Foreskin keratinocyte (primary cell): ENCODE measurements at places on chromosomes 13 and 19. TPM values are rescaled to one million over a fixed set of nuclear protein-coding genes. Genes with fewer than 3 reads are reported as not detected.

The RGCC gene
- 0.51 and 0.88 TPM in 2 replicates for total RNA-seq

The TNFSF13B gene
- total RNA-seq = 0.07 and 0.17 TPM in 2 replicates

- DNase-seq = no peak
These were observed 1108.4 kb upstream of the PCDH20 start for GRCh38 chr13:62524061-62524460.

The SLC8A2 gene
- 0.07 and 0.34 TPM in 2 replicates for total RNA-seq

The IRS2 gene
- 4.3 and 4.5 TPM in 2 replicates for total RNA-seq

The ZNF726 gene
- 2.2 and 3.2 TPM in 2 replicates for total RNA-seq

The LRRC4B gene
- not detected in 2 replicates for total RNA-seq

- DNase-seq = no peak
These were observed 40.1 kb downstream of the FAM216B start for GRCh38 chr13:42821437-42821836.

GRCh38 chr13:35165205-35165604 lies 223.1 kb downstream of the NBEA start:
- no peak for DNase-seq

DNA sequence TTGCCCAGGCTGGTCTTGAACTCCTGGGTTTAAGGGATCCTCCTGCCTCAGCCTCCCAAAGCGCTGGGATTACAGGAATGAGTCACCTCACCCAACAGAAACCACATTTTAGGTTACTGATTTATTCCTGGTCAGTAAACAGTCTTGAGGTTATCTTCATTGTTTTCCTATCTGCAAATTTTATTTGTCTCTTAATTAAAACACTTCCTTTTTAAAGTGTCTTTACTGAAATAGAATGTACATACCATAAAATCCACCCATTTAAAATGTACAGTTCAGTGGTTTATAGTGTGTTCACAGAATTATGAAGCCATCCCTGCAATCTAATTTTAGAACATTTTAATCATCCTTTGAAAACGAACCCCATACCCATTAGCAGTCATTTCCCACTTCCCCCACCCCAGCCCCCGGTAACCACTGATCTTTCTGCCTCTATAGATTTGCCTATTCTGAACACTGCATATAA lies 63.0 kb downstream of the MAP4K1 start:
- DNase-seq = no peak

- no peak for DNase-seq
These were observed 9.0 kb upstream of the SOX1 start for GRCh38 chr13:112057736-112058518.

- peak; percentile 42 for DNase-seq
These were observed 146.0 kb upstream of the GPC6 start for GRCh38 chr13:93080587-93080986.

The KASH5 gene
- not detected in 2 replicates for total RNA-seq

DNA sequence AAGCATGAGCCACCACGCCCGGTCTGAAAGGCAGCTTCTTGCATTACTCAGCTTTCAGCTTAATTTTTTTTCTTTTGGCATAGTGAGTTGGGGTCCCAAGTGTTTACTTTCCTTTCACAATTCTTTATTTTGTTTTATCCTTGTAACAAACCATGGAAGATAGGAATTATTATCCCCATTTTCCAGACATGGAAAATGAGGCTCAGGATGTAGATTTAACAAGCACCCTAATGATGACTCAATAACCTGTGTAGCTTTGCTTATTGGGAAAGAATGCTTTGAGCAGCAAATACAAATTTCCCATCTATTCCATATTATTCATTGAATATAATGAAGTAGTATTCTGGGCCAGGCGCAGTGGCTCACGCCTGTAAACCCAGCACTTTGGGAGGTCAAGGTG lies 13.5 kb upstream of the COG3 start:
- no peak for DNase-seq

The SIRT6 gene
- total RNA-seq = 19.6 and 21.6 TPM in 2 replicates

DNA sequence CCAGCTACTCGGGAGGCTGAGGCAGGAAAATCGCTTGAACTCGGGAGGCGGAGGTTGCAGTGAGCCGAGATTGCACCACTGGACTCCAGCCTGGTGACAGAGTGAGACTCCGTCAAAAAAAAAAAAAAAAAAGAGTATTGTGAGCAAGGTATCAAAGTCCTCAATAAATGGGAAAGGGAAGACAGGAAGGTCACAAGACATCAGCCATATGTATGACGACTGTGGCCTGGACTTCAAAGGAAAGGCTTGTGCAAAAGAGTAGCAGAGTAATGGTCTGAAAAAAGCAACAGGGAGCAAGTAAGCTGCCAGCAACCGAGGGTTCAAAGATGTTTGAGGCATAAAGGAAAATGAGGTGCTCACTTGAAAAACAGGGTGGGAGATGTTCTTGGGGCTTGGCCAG lies 116.0 kb upstream of the WASF3 start:
- DNase-seq = no peak

DNA sequence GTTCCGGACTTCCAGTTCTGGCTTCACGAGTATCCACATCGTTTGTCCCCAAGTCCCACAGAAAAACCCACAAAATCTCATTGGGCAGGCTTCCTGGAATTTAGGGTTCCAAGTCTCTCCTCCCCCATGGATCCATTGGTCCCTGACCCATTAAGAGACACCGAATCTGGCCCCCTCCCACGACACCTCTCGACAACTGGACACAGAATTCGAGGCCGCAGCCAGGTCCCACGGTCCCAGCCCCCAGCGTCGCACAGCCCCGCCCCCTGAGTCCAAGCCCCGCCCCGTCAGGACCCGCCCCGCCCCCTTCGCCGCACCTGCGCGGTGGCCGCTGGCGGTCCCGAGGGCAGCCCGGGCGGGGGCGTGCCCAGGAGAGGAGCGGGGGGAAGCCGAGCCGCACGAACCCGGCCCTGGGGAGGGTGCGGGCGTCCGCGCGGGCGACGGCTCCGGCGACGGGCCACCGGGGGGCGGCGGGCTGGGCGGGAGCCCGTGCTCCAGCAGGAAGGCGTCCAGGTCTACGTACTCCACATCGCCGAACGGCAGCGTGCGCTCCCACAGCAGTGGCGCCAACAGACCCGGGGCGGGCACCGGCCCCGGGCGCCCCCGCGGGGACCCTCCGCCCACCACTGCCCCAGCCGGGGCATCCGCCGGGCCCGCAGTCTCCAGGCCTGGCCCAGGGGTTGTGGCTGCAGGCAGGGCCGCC lies 1.8 kb downstream of the DBP start:
- DNase-seq = no peak

DNA sequence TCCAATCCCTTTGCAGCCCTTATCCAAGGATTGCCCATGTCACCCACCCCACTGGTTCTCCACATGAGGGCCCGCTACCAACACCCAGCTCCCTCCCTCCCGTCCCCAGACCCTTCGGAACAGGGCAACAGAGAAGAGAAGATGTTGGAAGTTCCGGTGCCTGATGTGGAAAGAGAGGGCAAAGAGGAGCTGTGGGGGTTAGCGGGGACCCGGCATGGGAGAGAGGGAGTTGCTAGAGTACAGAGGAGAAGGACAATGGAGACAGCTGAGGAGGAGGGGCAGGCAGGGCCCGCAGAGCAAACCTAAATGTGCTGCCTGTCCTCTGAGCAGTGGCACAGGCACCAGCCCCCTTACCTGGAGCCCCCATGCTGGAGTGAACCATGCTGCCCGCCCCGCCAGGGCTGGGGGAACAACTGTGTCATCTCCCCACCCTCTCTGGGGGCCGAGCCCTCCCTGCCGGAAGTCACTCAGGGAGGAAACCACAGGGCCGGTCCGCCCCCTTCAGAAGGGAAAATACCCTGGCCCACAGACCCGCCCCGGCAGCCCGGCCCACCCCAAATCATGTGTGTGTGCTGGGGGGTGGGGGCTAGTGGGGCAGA lies at the start of gene POU2F2:
TSS of gene POU2F2 (minus strand) at position 417 of the 599 bp plus-strand sequence. CDS start at position 382, 35 bp downstream.
- no peak for DNase-seq

The CYP4F8 gene
- total RNA-seq = not detected in 2 replicates

DNA sequence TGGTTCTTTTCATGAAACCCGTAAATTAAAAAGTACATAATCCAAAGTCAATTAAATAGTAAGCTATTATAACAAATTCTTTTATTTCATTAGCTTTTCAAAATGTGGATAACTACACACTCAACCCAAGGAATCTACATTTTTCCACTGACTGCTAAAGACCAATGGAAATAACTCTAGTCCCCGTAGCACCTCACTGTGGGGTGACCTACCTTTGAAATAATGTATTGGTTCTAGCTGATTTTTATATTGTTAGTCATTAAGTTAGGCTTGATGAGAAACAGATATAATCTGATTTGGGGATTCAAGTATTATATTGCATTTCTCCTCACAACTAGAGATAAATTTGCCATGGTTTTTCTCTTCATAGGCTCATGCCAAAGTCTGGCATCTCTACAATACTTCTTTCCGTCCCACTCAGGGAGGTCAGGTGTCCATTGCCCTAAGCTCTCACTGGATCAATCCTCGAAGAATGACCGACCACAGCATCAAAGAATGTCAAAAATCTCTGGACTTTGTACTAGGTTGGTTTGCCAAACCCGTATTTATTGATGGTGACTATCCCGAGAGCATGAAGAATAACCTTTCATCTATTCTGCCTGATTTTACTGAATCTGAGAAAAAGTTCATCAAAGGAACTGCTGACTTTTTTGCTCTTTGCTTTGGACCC lies 37.3 kb downstream of the KL start:
- DNase-seq = no peak

DNA sequence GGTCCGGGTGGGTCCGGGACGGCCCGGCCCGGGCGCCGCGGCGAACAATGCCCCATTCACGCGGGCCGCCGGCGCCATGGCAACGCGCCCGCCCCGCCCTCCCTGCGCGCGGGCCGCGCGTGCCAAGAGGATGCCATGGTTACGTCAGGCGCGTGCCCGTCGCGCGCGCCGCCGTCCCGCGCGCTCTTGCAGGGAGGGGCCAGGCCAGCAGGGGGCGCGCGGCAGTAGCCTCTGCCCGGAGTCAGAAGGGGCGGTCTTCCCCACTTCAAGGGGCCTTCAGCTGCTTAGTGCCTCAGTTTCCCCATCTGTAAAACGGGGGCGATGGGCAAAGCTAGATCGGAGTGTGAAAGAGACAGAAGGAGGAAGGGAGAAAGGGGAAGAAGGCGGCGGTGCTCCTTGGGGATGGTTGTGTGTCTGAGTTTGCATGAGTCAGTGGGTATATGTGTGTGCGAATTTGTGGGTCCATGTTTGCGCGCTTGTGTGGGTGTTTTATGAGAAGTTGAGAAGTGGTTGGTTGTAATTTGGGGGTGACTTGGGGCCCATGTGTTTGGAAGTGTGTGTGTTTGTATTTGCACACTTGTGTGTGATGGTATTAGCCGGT lies 11.6 kb upstream of the NFIX start:
- peak; percentile 36 for DNase-seq

- DNase-seq = no peak
These were observed 78.4 kb downstream of the DPF1 start for GRCh38 chr19:38145623-38146022.

GRCh38 chr19:32191921-32192320 lies 153.5 kb upstream of the ZNF507 start:
- no peak for DNase-seq

- no peak for DNase-seq
These were observed 94.8 kb downstream of the SOX1 start for GRCh38 chr13:112161521-112162301.

The TMEM161A gene
- total RNA-seq = 25.8 and 30.1 TPM in 2 replicates

The GPATCH1 gene
- total RNA-seq = 6.9 and 7.6 TPM in 2 replicates

The CLEC17A gene
- total RNA-seq = not detected in 2 replicates

DNA sequence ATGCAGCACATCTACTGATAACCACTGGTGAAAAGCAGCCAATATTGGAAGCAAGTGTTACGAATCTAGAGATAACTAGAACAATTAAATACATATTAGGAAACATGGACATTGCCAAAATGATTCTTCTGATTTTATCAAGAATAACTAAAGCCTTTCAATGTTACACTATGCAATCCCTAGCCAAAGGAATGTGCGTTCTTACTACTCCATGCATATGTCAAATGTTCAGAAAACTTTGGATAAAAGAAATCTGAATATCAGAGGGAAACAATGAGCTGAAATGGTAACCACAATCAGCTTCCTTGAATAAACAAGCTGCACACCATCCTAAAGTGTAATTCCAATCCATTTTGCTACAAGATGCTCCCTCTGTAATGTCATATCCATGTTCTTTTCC lies 951 bp upstream of the POSTN start:
- DNase-seq = no peak

GRCh38 chr13:102907886-102908515 lies 62.2 kb downstream of the ERCC5 start:
- DNase-seq = no peak

The RASGRP4 gene
- total RNA-seq = not detected in 2 replicates

The DHRS12 gene
- 2.2 and 2.6 TPM in 2 replicates for total RNA-seq

The THSD8 gene
- 9.3 and 14.7 TPM in 2 replicates for total RNA-seq

The KLK2 gene
- total RNA-seq = not detected in 2 replicates
